ENCODE measurements at places on chromosomes 3 and 15.

- peak; percentile 65 for DNase-seq
These were observed 384.1 kb downstream of the PLOD2 start for GRCh38 chr3:145776782-145777408.

- no peak for DNase-seq
These were observed 214.8 kb downstream of the FMN1 start for GRCh38 chr15:32979710-32980109.

- no peak for DNase-seq
These were observed 1.8 kb downstream of the CELSR3 start for GRCh38 chr3:48660800-48661400.

DNA sequence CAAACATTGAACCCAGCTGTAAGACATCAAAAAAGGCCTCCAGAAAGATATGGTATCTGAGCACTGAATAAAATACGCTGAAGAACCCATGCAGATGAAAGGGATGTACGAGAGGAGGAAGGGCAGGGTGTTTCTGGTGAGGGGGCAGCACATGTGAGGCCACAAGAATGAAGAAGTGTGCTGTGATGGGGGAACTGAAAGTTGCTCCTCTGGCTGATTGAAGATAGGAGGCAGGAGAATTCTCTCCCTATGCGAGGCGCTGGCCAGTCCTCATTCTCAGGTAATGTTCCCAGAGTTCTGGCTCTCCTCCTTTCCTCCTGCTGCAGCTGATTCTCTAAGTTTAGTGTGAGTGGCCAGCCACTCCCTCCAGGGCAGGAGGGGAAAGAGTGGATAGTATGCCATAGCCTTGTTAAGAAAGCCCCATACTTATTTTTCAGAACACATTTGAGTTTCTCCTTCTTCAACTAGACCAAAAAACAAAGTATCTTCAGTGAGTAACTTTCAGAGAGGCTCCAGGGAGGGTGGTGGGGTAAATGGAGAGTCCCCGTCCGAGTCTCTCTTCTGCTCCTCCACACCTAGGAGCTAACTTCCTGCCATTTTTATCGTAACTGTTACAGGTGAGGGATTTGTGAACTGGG lies 26.9 kb upstream of the MYO1E start:
- DNase-seq: peak; percentile 38

DNA sequence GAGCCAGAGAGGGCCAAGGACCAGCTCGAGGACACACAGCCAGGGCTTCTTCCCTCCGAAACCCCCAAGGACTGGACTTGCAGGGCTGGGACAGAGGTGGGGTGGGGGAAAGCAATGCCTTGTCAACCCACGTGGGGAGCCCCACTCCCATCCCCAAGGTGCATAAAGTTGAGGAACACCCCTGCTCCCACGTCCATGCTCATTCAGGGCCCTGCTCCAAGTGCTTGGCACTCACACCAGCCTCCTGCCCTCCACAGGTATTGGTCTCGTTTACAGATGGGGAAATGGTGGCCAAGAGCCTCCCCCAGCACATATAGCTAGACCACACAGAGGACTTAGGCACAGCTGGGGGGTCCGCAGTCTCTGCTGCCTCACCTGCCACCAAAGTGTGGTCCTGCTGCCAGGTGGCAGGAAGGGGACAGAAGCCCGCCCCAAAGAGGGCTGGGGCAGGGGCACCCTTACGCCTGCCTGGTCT lies 50.5 kb upstream of the CSPG4 start:
- no peak for DNase-seq

DNA sequence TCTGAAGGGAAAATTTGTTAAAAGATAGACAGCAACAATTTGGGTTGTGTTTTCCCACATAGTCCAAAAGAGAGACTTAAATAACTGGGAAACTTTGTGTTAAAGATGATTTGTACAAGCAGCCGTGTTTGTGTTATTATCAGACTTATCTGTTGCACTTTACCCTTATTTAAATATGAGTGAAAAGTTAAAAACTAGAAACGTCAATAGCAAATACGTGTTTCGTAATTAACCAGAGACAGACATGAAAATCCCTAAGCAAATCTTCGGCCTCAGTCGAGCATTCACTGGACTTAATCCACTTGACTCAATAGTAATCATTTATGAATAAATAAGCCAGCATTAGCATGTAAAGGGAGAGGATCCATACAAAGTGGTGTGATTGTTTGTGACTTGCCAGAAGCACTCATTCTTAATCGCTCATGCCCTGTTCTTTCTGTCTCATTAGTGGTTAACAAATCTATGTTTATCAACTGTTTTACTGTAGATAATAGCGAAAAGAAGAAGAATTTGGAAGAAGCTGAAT lies 34.2 kb downstream of the BLM start:
- no peak for DNase-seq

DNA sequence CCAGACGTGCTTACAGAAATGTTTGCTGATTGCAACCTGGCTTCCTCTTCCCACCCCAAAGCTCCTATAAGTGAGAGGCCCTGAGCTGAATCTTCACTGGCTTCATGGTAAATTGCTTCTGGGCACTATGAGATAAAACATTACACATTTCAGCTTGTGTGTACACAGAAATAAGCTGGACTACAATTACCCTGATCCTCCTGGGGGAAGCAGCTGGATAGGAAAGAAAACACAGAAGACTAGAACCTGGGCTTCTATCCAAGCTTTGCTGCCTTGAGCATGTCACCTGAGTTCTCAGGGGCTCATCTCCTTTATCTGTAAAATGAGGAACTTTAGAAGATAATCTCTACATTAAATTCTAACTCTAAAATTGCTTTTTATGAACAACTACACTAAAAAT lies 40.3 kb downstream of the THBS1 start:
- DNase-seq: peak; percentile 17

- DNase-seq: no peak
These were observed 30.8 kb downstream of the SH3GL3 start for GRCh38 chr15:83477808-83478537.

DNA sequence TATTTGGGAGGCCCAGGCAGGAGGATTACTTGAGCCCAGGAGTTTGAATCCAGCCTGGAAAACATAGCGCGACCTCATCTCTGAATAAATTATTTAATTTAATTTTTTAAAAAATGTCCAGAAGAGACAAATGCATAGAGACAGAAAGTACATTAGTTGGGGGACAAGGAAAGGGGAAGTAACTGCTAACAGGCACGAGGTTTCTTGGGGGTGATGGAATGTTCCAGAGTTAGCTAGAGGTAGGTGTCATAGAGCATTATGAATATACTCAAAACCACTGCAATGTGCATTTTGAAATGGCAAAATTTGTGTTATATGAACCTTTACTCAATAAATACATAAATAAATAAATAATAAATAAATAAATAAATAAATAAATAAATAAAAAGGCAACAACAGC lies 31.7 kb upstream of the CYP11A1 start:
- DNase-seq: peak; percentile 72

- DNase-seq: peak; percentile 56
These were observed 15.1 kb downstream of the U2SURP start for GRCh38 chr3:143016321-143016972.

GRCh38 chr15:26197719-26198118 lies 334.6 kb upstream of the ATP10A start:
- DNase-seq: no peak

DNA sequence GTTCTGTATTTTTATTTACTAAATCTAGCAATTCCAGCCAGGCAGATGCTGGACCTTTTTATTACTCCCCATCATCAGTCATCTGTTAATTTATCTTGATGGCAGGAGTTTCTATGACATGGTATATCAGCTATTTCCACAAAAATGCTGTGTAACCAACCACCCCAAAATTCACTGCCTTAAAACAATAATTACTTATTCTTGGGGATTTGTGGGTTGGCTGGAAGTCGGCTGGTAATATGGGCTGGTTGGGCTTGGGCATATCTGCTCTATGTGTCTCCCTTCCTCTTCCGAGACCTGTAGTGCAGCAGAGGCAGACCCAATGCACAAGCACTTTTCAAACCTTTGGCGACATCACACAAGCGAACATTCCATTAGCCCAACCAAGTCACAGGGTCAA lies 92.1 kb upstream of the UBE2E1 start:
- DNase-seq: no peak

GRCh38 chr3:192575879-192576506 lies 151.3 kb downstream of the FGF12 start:
- DNase-seq: no peak

GRCh38 chr3:117665296-117665695 lies 955.7 kb downstream of the TUSC7 start:
- no peak for DNase-seq

- DNase-seq: peak; percentile 24
These were observed 1.2 kb downstream of the MB21D2 start for GRCh38 chr3:192916371-192917027.

DNA sequence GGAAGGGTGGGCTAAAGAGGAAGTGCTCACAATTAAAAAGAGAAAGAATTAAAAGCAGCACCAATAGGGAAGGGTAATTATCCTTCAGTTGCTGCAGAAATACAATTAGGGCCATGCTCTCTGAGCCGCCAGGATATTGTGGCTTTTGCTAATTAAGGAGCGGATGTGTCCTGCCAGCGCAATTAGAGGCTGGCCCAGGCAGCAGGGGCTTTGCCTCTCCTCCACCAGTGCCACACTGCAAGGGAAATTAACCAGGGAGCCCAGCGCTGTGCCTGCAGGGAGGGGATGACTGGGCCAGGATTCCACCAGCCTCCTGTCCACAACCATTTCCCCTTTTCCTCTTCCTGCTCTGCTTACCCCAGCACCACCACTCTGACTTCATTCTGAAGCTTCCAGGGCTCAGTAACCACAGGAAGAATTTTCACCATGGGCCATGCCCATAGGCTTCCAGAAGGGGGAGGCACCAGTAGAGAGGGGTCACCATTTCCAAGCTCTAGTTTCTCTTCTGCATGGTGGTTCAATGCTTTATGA lies 10.4 kb upstream of the AEN start:
- DNase-seq: peak; percentile 39

GRCh38 chr3:161035711-161036110 lies 69.4 kb downstream of the B3GALNT1 start:
- DNase-seq: peak; percentile 83

DNA sequence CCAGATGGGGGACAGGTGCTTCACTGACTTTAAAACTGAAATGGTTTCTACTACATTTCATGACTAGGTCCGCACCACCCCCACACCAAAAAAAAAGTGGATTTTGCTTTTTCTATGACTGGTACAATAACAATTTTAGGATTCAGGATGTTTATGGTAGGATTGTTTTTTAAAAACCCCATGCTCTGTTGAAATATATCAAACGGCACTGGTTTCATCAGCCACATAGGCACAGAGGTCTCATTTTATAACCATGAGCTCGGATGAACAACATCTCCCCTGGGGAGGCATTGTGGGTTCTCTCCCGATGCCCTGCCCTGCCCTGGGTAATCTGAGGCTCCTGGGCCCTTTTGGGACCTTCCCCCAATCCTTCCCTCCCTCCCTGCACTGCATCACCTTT lies 202.7 kb upstream of the KBTBD8 start:
- DNase-seq: no peak

- DNase-seq: no peak
These were observed 27.9 kb upstream of the OCA2 start for GRCh38 chr15:28127036-28127435.

GRCh38 chr15:80556694-80557367 lies 138.3 kb upstream of the ABHD17C start:
- DNase-seq: no peak

- DNase-seq: peak; percentile 57
These were observed 284.0 kb upstream of the TBL1XR1 start for GRCh38 chr3:177481329-177481728.

DNA sequence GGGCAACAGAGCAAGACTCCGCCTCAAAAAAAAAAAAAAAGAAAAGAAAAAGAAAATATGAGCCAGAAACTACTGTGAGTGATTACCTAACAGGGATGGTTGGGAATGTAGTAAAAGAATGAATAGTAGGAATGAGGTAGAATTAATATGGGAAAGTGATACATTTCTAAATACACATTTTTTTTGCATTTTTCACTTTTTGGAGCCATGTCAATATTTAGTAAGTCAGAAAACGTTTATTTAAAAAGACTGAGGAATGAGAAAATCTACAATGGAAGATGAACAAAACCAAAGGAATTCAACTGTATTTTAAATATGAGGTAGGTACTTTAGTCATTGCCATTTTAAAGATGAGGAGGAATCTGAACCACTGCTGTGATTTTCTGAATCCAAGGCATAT lies 817.2 kb upstream of the CADM2 start:
- DNase-seq: no peak

GRCh38 chr15:90915808-90916440 lies 12.8 kb downstream of the MAN2A2 start:
- DNase-seq: peak; percentile 83

GRCh38 chr3:146974001-146974400 lies 368.9 kb upstream of the PLSCR5 start:
- no peak for DNase-seq

DNA sequence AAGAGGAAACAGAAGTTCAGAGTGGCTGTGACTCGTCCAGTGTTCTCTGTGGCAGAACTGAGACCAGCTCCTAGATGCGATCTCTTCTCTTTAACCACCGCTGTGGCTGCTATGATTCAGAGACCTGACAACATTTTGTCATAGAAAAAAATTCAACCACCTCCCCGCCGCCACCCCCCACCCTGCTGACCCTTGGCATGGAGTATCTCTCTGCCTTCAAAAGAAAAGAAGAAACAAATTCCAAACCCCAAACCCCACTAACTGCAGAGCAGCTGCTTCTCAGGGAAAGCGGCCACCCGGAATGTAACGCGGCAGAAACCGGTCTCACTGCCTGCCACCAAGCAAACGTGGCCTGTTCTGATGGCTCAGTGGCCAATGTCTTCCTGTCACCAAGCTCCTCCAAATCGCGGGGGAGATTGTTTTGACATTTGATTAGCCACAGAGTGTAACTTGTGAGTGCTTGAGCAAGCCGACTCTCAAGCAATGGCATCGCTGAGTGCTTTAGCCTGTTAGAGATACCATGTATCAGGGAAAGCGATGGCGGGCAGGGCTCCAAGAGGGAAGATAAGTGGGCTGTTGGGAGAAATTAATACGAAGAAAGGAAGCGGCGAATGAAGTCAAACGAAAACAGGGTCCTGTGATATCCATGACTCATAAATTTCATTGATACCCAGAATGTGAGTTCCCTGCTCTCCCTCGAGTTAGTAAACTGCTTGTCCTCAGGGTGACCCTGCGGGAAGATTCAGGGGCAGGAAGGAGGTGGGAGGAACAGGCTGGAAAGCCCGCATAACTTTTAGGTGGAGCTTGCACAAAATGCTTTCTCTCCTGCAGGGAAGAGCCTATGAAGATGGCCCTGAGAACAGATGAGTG lies 44.8 kb upstream of the TLE3 start:
- DNase-seq: peak; percentile 80

DNA sequence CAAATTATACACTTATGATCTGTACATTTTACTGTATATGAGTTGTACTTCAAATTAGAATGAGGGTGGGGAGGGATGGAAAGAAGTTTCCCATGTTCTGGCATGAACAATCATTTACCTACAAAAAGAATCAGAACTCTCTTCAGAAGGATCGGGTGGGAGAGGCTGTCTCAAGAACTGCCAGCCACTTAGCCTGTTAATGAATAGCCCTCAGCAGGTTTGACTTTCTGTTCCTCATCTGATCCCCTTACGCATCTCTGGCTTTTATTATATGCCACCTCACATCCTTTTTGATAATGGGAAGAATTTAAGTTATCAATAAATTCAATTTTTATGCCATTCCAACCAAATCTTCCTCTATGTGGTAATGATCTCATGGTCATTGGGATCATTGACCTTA lies 168.3 kb upstream of the TGFBR2 start:
- no peak for DNase-seq

- no peak for DNase-seq
These were observed 377.3 kb downstream of the MECOM start for GRCh38 chr3:169286214-169286613.
